ENCODE measurements at places on chromosomes 7 and 10. TPM values are rescaled to one million over a fixed set of nuclear protein-coding genes. Genes with fewer than 3 reads are reported as not detected.

GRCh38 chr10:63661347-63661746 is 140.1 kb downstream of the REEP3 start:
- no peak overlapping the region for H3K4me3 ChIP-seq
- no peaks in the 10 kb centered on the region for H3K4me1 ChIP-seq
- no peak for DNase-seq

DNA sequence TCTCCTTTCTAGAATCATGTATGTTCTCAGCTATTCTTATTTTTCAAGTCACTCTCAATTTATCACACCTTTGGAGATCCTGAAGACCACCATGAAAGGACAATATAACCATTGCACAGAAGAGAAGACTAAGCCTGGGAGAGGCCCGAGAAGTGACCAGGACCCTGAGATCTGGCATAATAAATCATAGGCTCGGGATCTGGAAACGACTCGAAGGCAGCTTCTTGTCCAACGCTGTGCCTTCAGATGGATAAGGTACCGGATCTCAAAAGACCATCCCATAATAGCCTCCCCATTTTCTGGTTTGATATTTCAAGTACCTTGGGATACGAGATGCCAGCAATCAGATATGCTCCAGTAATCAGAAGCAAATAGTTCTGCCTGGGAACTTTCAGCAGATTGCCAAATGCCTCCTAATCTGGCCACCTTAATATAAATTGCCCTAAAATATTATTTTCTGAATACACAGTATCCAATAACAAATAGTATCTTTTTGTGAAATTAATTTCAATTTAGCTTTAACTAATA is 179.2 kb upstream of the ZMIZ1 start:
- H3K27me3 ChIP-seq: no peaks in the 10 kb centered on the region
- H3K4me1 ChIP-seq: peaks cover 3% of the 10 kb centered on the region
- H3K36me3 ChIP-seq: no peaks in the 10 kb centered on the region
- H3K4me3 ChIP-seq: no peak overlapping the region

DNA sequence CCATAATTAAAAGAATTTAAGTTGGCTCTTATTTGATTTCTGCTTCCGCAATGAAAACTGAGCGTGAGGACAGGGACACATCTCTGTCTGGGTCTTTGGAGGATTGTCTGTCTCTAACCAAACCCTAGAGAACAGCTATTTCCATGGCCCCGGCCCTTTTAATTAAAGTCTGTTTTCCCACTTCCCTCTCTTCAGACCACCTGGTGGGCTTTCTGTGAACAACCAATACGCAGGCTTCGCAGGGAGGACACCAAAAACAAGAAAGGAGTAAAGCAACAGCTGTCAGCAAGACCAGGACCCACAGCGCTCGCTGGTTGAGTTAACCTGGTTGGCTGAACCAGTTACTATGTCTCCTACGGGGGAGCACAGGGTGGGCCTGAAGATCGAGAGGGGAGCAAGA is 217.1 kb upstream of the FRMD4A start:
- no peak overlapping the region for H3K27ac ChIP-seq
- no peak for DNase-seq
- no peaks in the 10 kb centered on the region for H3K27me3 ChIP-seq
- no peaks in the 10 kb centered on the region for H3K36me3 ChIP-seq

DNA sequence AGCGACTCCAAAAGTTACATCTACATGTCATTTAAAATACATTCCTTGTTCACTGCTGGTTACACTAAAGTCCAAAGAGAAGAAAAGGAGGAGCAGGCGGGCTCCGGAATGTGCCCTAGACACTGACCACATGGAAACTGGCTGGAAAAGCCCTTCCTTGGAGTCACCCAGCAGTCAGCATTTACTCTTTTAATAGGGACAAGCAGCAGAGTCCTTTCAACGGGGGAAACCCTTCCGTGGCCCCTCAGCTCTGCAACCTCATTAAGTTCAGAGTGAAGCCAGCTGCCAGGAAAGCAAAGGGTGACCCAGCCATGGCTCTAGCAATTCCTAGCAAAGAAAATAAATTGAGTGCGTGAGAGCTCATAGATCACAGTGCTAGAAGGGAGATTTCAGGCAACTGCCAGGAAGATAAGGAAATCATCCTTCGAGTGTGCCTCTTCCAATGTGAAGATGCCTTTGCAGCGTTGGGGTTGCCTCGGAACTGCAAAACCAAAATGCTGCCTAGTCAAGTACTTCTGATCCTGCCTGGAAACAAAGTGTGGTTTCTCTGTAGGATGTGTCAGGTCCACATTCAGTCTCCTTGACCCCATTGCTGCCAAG is 101.6 kb downstream of the SORBS1 start:
- H3K27ac ChIP-seq: peak overlapping the region; percentile 91
- DNase-seq: no peak
- H3K4me3 ChIP-seq: no peak overlapping the region
- H3K4me1 ChIP-seq: peaks cover 34% of the 10 kb centered on the region

GRCh38 chr10:102230861-102231356 is 4.8 kb downstream of the ELOVL3 start:
- H3K36me3 ChIP-seq: no peaks in the 10 kb centered on the region
- peak overlapping the region; percentile 5 for H3K4me3 ChIP-seq
- H3K4me1 ChIP-seq: peaks cover 34% of the 10 kb centered on the region
- H3K27me3 ChIP-seq: peaks cover 71% of the 10 kb centered on the region

The MYO3A gene
- total RNA-seq: 3.3 TPM

The ZNF518A gene
- total RNA-seq: 82.6 TPM

The ARHGAP22 gene
- total RNA-seq: 6.2 TPM
